Muscle of arm (tissue), 14 donors: ENCODE measurements at places on chromosomes 1 and 21.

DNA sequence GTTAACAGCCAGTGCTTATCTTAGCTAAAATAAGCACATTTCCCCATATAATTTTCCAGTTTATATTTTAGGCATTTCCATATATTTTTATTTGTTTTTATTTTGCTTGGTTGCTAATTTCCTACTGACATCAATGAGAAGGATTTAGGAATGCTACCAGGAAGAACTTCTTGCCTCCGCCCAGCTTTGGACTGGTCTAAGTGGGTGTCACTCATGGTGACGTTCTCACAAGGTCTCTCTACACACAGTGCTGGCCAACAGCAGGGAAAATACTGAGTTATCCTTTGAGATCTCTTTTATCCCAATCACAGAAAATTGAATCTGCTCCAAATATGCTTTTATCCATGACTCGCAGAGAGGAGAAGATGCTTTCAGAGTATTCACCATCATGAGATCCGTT lies 13.2 kb downstream of the MX1 start:
- no peak for DNase-seq

GRCh38 chr1:21095976-21096375 lies 80.7 kb downstream of the EIF4G3 start:
- DNase-seq = no peak

DNA sequence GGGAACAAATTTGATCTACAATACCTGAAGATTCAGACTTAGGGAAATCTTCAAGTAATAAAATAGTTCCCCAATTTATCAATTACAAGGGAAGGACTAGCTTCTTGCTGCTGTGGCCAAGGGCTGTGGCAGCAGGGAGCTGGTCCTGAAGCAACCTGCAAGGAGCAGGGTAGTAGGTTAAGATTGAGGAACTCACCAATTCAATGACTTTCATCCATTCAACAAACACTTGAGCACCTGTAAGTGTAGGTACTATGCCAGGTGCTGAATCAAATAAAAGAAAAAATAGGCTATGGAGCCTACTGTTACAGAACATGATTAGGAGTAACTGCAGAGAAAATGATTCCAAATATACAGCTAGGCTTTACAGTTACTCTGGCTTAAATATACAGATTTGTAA lies 64.2 kb upstream of the RBM34 start:
- no peak for DNase-seq

- no peak for DNase-seq
Measured at GRCh38 chr1:224201383-224201782, 18.3 kb downstream of the DEGS1 start.

- no peak for DNase-seq
Measured at GRCh38 chr1:65284229-65284628, 25.1 kb upstream of the DNAJC6 start.

- no peak for DNase-seq
Measured at GRCh38 chr1:225677350-225678124, 24.6 kb upstream of the ENAH start.

- DNase-seq = no peak
Measured at GRCh38 chr1:82962658-82963057, 1036.3 kb downstream of the TTLL7 start.

DNA sequence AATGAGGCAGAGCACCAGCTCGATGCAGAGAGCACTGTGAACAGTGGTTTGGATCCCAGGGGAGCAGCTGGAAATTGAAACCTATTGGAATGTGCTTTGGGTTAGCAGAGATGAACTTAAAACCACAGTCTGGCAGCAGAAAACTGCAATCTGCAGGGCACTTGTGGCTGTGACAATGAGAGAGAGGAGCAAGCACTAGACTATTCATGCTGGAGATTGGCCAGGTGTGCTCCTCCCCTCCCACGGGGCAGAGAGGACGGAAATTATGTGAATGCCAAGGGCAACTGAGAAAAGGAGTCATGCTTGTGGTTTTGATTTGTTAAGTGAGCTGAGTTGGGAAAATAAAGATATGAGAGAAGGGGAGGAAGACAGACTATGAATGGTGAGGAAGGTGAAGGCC lies 38.1 kb downstream of the HSD3B2 start:
- no peak for DNase-seq

DNA sequence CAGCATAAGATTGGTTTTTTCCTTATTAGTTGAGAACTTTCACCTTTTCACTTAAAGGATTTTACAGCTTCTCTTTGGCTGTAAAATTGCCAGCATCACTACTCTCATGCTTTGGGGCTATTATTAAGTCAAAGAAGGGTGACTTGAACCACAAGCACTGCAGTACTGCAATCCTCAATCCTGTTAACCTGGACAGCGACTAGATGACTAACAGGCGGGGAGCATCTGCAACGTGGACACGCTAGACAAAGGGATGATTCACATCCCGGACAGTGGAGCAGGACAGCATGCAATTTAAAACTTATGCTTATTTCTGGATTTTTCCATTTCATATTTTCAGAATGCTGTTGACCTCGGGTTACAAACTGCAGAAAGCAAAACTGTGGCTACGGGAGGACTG lies 8.1 kb downstream of the ARV1 start:
- no peak for DNase-seq

GRCh38 chr1:218671573-218671972 lies 326.4 kb downstream of the TGFB2 start:
- DNase-seq = no peak

- no peak for DNase-seq
Measured at GRCh38 chr1:114821978-114822377, 32.7 kb upstream of the SYCP1 start.

DNA sequence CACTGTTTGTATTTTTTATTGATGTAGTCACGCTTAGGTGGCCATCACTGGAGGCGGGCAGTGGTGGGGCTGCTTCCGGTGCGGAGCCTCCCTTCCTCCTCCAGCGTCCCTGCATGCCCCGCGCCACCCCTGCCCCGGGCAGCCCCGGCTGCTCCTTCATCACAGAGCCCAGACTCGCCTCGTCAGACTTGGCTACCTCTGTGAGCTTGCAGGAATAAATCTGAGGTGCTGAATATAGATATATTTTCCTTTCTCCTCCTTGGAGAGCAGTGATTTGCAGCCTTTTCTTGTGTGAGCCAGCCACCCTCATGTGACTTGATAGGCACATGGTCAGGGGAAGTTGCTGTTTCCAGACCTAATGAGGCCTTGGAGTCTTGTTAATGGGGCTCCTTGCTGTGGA lies 412.7 kb upstream of the VAMP3 start:
- DNase-seq = no peak

DNA sequence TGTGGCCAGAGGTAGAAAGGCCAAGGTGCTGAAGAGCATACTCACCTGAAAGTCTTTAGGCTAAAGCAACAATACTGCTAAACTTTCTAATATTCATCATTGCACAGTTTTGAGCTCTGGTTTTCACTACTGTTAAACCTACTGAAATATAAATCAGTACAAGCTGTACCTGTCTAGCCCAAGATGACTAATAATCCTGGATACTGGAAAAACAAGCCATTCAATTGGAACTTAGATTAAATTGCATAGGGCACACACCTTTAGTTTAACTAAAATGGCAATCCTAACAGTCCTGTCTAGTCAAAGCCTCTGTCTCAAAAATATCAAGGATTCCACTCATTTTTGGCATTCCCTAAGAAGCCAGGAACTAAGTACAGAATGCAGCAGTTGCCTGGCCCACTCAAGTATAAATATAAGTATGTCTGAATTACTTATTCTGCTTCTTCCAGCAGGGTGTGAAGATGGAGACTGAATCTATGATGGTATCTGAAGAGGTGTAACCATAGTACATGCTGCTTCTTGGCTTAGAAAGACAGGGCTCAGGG lies 3.1 kb downstream of the CHML start:
- DNase-seq = no peak

- no peak for DNase-seq
Measured at GRCh38 chr1:169610858-169611257, 19.1 kb downstream of the SELP start.

DNA sequence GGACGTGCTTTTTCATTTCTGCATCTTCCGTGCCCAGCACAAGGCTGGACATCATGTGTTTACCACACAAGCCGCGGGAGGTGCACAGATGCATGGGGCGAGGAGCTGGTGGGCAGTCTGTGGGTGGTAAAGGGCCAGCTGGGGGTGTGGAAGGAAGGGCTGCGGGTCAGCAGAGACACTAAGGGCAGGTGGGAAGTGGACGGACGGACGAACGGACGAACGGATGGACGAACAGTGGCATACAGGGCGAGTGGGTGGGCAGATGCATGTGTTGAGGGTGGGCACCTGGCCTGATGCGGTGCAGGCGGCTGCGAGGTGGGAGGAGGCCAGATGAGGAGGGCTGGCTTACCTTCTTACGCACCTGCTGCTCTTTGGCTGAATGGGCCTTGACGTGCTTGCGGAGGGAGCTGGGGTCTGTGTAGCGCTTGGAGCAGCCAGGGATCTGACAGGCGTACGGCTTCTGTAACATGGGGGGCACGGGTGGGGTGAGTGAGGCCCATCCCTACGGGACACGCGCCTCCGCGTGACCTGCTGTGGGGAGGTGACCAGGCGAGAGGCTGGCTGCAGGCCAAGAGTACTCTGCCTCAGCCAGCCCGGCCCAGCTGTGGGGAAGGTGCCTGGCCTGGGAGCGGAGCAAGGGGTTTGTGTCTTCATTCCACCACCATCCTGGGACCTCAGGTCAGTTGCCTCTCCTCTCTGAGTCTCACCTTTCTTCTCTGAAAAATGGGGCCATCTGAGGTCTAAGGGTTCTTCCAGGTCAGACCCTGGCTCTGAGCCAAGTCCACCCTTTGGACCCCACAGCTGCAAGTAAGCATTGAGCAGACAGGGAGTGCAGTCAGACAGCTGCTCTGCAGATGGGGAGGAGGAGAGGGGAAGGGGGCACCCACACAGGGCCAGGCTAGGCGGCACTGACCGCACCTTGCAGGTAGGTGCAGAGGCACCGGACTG lies 65.5 kb downstream of the DMRTB1 start:
- DNase-seq = no peak

DNA sequence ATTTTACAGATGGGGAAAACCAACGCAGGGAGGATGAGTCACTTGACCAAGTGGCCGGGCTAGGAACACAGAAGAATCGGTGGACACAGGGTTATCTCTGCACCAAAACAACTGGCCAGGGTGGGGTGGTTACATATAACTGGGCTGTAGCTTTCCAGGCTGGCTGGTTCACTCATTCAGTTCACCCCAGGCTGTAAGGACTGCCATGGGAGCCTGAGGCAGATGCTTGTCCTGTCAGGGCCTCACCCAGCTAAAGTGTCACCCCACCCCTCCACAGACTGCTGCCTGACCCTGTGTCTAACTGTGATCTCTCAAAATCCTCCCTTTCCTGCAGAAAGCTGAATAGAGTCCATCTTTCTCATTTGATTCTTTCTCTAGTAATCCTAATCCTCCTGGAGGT lies 387.3 kb downstream of the RYR2 start:
- DNase-seq = no peak

DNA sequence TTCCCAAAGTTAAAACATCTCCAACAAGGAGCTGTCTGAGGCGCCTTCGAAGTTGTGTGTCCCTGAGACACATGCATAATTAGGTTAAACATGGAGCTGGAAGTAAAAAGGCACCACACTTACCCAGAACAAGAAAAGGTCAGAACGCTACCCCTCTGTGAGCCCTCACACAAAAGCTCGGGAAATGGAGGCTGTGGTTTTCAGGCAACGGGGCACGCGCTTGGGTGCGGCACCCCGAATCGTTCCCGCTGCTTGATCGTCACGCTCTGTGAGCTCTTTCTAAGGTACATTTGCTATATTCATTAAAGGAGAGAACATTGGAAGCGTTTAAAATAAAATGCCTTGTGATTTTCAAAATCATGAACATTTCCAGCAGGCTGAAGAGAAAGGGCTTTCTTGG lies 12.5 kb downstream of the CAPN8 start:
- no peak for DNase-seq

- DNase-seq = no peak
Measured at GRCh38 chr1:24856787-24857506, 73.1 kb downstream of the RUNX3 start.

DNA sequence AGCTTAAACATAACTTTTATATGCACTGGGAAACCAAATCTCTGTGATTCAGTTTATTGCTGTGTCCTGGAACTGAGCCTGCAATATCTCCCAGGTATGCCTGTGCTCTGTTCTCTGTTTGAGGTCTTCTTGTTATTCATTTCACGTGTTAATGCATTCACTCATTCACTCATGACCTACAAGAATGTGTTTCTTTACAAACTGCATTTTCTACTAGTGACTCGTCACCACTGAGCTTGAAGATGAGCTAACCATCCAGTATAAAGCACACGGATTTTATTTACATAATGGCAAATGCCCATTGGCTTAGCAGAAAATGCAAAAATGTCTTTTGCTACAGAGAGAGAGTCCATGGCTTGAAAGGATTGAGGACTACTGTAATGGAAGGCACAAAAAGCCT lies 75.0 kb upstream of the DUSP10 start:
- DNase-seq = no peak

GRCh38 chr1:114668784-114669561 lies 876 bp downstream of the DENND2C start:
- DNase-seq = peak; percentile 6

GRCh38 chr1:215082532-215083382 lies at the start of gene KCNK2:
Gene KCNK2, plus strand, starts transcription at chr1:215082737. Its CDS starts 649 bp downstream, at chr1:215083386.
- DNase-seq = no peak

- DNase-seq = peak; percentile 23
Measured at GRCh38 chr1:26468911-26469310, 3.3 kb upstream of the HMGN2 start.

- DNase-seq = no peak
Measured at GRCh38 chr1:245750261-245750660, 595.5 kb downstream of the KIF26B start.

DNA sequence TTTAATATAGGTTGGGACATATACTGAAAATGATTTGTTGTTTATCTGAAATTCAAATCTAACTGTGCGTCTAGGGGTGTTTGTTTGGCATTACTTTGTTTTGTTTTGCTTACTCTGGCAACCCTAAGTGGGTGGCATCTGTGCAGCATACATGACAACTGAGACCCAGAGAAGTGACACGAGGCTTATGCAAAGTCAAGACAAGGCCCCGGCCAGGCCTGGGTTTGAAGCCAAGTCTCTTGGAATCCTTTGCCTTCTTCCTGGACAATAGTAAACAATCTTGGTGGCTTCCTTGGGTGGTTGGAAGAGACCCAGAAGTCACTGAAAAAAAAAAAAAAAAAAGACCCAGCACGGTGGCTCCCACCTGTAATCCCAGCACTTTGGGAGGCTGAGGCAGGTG lies 197.6 kb upstream of the TMEM51 start:
- no peak for DNase-seq

GRCh38 chr1:92756537-92756936 lies 28.4 kb downstream of the EVI5 start:
- no peak for DNase-seq

GRCh38 chr1:9010781-9011323 lies 15.4 kb downstream of the SLC2A7 start:
- no peak for DNase-seq

GRCh38 chr1:160104486-160104885 lies 6.1 kb upstream of the IGSF8 start:
- no peak for DNase-seq

GRCh38 chr1:28437264-28437923 lies 67.9 kb downstream of the PHACTR4 start:
- DNase-seq = no peak

- DNase-seq = no peak
Measured at GRCh38 chr1:195898924-195899323, 709.3 kb downstream of the KCNT2 start.

- no peak for DNase-seq
Measured at GRCh38 chr1:172477741-172478140, 33.9 kb upstream of the PIGC start.

- DNase-seq = no peak
Measured at GRCh38 chr1:158374860-158375259, 21.2 kb downstream of the CD1E start.
